ENCODE measurements at places on chromosomes 1 and 21.
A peak's percentile ranks its signal among the peaks of the same experiment; 100 is the strongest.

- no peak for DNase-seq
Measured at GRCh38 chr1:76948846-76949245, 81.6 kb downstream of the ST6GALNAC5 start.

GRCh38 chr1:54255026-54255702 lies 55.2 kb downstream of the MRPL37 start:
- no peak for DNase-seq

DNA sequence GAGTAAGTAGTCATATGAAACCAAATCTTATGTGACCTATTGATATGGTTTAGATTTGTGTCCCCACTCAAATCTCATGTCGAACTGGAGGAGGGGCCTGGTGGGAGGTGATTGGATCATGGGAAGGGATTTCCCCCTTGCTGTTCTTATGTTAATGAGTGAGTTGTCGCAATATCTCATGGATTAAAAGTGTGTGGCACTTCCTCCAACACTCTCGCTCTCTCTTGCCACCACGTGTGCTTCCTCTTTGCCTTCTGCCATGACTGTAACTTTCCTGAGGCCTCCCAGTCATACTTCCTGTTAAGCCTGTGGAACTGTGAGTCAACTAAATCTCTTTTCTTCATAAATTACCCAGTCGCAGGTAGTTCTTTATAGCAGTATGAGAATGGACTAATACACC lies 241.2 kb downstream of the RGS7 start:
- no peak for DNase-seq

- no peak for DNase-seq
Measured at GRCh38 chr1:180912211-180912800, 391 bp upstream of the KIAA1614 start.

DNA sequence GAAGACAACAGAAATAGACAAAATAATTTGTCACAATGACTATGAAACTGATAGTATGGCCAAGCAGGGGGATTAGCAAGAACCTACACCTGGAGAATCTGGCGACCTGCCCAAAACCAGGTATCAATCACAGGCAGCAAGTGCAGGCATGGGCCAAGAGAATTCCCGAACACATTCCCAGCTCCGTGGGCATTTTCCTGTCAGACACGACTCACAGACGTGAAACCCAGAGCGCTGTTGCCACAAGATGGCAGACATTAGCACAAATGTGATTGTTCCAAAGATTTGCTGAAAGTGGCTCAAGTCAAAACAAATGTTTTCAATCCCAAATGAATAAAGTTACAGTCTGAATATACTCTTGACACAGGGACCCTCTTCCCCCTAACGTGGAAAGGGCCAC lies 36.8 kb downstream of the HLCS start:
- no peak for DNase-seq

DNA sequence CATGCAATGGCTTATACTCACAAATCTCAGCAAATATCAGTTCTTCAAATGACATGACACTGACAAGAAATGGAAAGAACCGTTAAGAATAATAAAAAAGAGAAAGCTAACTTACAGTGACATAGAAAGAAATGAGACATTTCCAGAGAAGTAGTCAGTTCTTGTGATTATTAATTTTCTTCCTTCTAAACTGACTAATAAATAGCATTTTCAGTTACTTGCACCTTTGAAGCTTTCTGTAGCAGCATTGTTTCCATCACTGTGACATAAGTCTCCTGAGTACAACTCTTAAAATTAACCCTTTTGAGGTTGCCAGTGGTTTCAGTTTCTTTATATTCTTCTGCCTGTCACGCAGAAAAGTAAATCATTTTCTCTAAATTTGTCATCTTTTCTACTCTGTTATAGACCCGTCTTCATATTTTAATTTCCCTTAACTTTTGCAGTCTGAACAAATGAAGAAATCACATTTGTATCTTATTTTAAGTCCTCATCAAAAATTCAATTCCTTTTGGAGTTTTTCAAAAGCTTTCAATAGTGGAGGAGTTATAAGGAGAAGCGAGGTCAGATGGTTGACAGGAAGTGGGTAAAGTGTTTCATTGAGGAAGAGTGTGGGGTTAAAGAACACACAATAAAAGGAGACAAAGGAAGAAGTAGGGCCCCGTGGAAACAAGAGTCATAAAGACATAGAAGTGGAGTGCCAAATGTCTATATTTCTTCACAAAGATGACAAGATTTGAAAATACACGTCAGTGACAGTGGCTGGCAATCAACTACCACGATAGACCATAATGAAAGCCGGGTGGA lies 57.9 kb upstream of the S1PR1 start:
- peak; percentile 19 for DNase-seq

GRCh38 chr1:15103906-15104305 lies 49.6 kb upstream of the TMEM51 start:
- no peak for DNase-seq

- no peak for DNase-seq
Measured at GRCh38 chr1:167507719-167508118, 10.6 kb downstream of the CD247 start.

- no peak for DNase-seq
Measured at GRCh38 chr1:44313265-44313918, 41.7 kb downstream of the ERI3 start.

- DNase-seq: no peak
Measured at GRCh38 chr1:184734980-184735379, 19.7 kb downstream of the EDEM3 start.

DNA sequence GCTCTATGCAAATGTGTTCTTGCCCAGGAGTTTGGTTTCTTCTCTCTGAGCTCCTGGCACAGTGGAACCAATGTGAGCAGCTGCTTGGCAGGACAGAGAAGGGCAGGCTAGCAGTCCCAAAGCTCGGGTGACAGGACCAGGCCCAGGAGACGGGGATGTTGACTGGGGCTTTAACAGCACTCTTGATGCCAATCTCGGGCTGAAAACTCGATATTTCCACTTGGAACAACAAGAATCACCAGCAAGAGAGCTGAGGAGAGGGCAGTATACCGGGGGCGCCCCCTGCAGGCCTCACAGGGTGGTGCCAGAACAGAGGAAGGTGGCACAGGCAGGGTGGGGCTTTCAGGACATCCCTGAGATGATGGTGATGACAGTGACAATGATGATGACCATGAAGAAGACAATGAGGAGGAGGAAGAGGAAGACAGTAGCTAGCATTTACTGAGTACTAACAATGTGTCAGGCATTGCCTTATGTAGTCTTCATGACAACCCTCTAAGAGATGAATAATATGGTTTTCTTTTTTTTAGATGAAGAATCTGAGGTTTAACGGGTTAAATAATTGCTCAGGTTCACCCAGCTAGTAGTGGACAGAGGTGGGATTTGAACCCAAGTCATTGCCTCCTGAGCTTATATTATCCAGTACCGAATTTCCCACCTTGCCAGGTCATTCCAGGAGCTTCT lies 2.7 kb upstream of the KCNJ9 start:
- DNase-seq: peak; percentile 48

GRCh38 chr1:167088746-167089417 lies 1.3 kb downstream of the GPA33 start:
- DNase-seq: no peak
